PC-9 (cell line): ENCODE measurements at places on chromosomes 3 and 15. TPM values are rescaled to one million over a fixed set of nuclear protein-coding genes. Genes with fewer than 3 reads are reported as not detected.

DNA sequence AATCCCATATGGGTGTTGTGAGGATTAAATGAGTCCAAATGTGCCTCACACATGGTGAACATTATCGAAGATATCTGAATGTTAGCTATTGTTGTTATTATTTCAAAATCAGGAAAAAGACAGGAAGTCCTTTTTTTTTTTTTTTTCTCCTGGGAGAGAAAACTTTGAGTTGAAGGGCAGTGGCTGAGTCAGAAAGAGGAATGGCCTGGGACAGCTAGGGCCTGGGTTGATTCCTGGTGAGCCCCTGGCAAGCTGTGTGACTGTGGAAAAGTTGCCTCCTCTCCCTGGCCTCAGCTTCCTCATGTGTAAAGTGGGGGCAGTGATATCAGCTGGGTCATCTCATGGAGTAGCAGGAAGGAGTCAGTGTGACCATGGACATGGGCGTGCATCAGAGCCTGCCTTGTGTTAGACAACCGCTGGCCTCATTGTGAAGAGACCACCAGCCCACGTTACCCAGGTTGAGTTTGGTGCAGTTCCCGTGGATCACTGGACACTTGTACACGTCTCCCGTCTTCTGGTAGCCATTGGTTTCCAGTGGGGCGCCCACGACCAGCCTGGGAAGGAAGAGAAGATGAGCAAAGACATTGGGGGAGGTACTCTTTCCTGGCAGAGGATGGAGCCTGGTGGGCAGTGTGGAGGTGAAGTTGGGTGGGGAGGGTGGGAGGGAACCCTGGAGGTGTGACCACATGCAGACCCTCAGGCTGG is 63.1 kb downstream of the ITGA11 start:
- H3K27ac ChIP-seq, result no peak overlapping the region
- no peaks in the 10 kb centered on the region for H3K27me3 ChIP-seq
- H3K4me3 ChIP-seq, result no peak overlapping the region
- no peak for DNase-seq
- no peaks in the 10 kb centered on the region for H3K36me3 ChIP-seq

GRCh38 chr3:20478436-20478835 is 292.4 kb upstream of the SGO1 start:
- H3K4me1 ChIP-seq, result no peaks in the 10 kb centered on the region
- H3K36me3 ChIP-seq, result no peaks in the 10 kb centered on the region
- DNase-seq, result no peak

GRCh38 chr15:51363383-51363782 is 21.9 kb downstream of the GLDN start:
- H3K4me1 ChIP-seq, result no peaks in the 10 kb centered on the region
- H3K27ac ChIP-seq, result no peak overlapping the region
- H3K27me3 ChIP-seq, result no peaks in the 10 kb centered on the region
- no peak for DNase-seq
- no peak overlapping the region for H3K4me3 ChIP-seq
- H3K36me3 ChIP-seq, result no peaks in the 10 kb centered on the region

Gene ISLR
- total RNA-seq, result not detected in 2 replicates

DNA sequence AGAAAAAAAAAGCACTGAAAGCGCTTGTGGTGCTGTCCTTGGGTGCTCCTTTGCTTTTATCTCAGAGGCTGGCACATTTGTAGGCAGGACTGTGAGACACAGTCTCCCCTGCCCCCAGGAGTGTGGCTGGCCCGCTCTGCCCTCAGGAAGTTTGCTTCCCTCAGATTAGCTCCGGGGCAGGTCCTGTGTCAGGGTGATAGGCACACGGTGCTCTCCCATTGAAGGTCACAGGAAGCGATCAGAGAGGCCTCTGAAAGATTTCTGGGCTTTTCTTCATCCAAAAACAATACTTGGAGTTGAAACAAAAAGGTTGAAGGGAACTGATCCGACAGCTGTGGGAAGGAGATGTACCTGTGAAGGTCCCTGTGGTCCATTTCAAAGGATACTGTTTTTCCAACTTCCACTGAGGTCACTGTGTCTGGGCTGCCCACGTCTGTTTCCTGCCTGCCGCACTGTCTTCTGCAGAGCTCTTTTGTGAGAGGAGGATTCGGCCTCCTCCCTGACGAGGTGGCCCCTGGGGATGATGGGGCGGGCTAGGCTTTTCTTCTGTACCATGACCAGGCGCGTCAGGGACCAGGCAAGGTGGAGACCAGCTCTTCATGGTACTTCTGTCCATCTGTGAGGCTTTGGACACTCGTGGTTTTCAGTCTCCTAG is 330.5 kb upstream of the CTDSPL start:
- no peak for DNase-seq
- H3K27me3 ChIP-seq, result peaks cover 78% of the 10 kb centered on the region
- H3K4me3 ChIP-seq, result no peak overlapping the region
- H3K36me3 ChIP-seq, result no peaks in the 10 kb centered on the region

Gene NR1D2
- total RNA-seq, result 53.9 and 66.0 TPM in 2 replicates

GRCh38 chr3:36546226-36546625 is 165.9 kb downstream of the STAC start:
- no peak for DNase-seq
- no peak overlapping the region for H3K4me3 ChIP-seq
- H3K27me3 ChIP-seq, result no peaks in the 10 kb centered on the region
- H3K4me1 ChIP-seq, result no peaks in the 10 kb centered on the region
- H3K36me3 ChIP-seq, result no peaks in the 10 kb centered on the region

DNA sequence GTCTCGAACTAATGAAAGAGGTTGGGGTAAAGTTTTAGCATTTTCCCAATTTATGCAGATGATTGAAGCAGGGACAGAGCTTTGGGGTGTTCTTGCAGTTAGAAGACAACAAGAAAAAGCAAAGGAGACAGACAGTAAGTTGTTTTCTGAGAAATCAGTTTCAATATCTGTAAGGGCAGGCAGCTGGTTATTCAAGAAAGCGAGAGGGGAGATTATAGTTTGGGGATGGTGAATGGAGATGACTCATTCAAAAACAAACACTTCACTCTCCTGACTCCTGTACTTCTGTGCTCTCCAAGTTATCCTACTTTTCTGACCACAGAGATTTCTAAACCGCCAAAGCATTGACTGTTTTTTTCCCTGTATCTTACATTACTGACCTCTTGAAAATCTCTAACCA is 352.0 kb downstream of the GAP43 start:
- H3K36me3 ChIP-seq, result no peaks in the 10 kb centered on the region
- no peaks in the 10 kb centered on the region for H3K4me1 ChIP-seq
- H3K27me3 ChIP-seq, result no peaks in the 10 kb centered on the region
- no peak overlapping the region for H3K27ac ChIP-seq

- H3K36me3 ChIP-seq, result no peaks in the 10 kb centered on the region
- peak; percentile 7 for DNase-seq
- peak overlapping the region; percentile 92 for H3K27ac ChIP-seq
- H3K27me3 ChIP-seq, result no peaks in the 10 kb centered on the region
- H3K4me1 ChIP-seq, result peaks cover 39% of the 10 kb centered on the region
Measured at GRCh38 chr15:80060356-80061006, 1.0 kb downstream of the ZFAND6 start.

Gene MED12L
- total RNA-seq, result 3.0 and 4.0 TPM in 2 replicates

Gene IL12A
- 0.28 and 0.40 TPM in 2 replicates for total RNA-seq

Gene NUSAP1
- total RNA-seq, result 185 and 190 TPM in 2 replicates

DNA sequence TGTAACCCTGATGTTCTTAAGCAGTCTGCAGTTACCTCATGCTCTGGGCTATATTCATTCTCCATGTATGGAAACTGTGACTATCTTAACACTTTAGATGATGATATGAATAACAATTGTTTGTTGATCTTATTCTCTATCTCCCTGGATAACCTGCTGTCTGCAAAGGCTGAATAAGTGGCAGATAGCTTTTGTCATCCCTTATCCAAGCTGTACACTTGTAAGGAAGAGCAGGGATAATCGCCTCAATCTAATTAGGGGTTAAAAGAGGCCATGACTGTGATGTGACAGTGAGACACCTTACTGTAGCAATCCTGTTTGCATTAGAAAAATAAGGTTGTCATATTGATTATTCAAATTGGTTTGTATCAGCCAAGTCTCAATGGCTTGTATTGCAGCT is 123.9 kb downstream of the RSRC1 start:
- H3K4me1 ChIP-seq, result no peaks in the 10 kb centered on the region
- no peaks in the 10 kb centered on the region for H3K27me3 ChIP-seq
- no peak overlapping the region for H3K27ac ChIP-seq
- no peak overlapping the region for H3K4me3 ChIP-seq
- H3K36me3 ChIP-seq, result no peaks in the 10 kb centered on the region

GRCh38 chr3:62373215-62373614 is at the start of gene FEZF2:
Gene FEZF2 (minus strand): TSS chr3:62373550. CDS start chr3:62372868, 682 bp downstream.
- DNase-seq, result no peak
- no peaks in the 10 kb centered on the region for H3K36me3 ChIP-seq
- H3K4me3 ChIP-seq, result no peak within 1 kb of the TSS
- peaks cover 14% of the 10 kb centered on the region; the same call in 1 of the 2 replicates for H3K27me3 ChIP-seq

Gene SNURF
- 6.7 and 8.7 TPM in 2 replicates for total RNA-seq

Gene PTX3
- total RNA-seq, result 0.59 and 1.1 TPM in 2 replicates

- no peak overlapping the region for H3K4me3 ChIP-seq
- no peak overlapping the region for H3K27ac ChIP-seq
- no peak for DNase-seq
- H3K36me3 ChIP-seq, result no peaks in the 10 kb centered on the region; the same call in 1 of the 2 replicates
Measured at GRCh38 chr15:90960298-90961091, 5.8 kb downstream of the RCCD1 start.

DNA sequence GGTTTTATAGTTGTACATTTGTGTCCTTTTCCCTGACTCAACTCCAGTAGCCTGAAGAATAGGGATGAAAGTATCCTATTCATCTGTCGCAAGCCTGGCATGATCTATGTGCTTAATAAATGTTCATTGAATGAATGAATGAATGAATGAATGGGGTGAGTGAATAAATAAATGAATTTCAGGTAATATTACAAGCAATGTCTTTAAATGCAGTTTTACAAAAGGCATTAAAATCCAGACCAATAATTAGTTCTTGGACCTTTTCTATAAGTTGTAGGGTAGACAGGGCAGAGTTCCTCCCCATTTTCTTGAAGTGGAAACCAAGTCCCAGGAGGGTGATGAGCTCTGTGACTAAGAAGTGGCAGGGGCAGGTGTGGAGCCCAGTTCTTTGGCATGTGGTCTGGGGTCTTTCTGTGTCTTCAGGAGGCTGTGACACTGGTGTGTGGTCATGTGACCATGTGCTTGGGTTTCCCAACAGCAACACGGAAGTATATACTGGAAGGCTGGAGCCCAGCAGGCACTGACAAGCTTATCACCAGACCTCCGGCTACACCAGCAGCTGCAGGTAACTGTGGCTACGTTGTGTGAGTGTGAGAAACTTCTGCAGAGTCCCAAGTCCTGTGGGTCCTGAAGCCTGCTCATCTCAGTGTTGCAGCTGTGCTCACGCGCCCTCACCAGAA is 18.3 kb downstream of the XYLB start:
- H3K36me3 ChIP-seq, result no peaks in the 10 kb centered on the region
- H3K27ac ChIP-seq, result no peak overlapping the region
- no peaks in the 10 kb centered on the region for H3K27me3 ChIP-seq
- DNase-seq, result no peak
- H3K4me3 ChIP-seq, result no peak overlapping the region

DNA sequence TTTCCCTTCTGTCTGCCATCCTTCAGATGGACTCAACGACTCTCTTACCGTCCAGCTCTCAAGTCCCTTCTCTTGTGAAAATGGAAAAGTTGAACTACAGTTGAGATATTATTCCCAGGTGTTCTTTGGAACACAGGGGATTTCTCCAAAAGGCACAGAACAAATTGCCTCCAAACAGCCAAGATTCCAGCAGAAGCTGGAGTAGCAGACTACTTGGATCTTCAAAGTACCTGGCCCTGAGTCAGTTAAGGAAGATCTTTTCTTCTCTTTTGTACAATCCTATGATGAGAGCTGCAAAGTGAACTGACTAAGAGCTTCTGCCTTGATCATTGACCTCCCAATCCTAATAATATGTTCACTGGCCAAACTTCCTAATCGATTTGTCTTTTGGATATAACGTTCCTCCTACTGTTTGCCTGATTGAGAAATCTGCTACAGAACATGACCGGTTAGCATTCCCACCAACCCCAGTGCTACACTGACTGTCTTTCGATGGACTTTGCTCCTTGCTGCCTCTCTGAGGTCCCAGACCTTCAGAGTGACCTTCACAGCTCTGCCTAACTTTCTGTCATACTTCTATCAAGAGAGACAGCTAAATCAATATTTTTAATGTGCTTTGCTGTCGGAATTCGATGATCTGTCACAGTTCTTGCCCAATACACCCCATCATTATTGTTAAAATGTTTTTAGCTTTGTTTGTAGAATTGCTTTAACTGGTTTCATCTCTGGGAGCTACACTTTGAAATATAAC is 21.9 kb downstream of the PAQR9 start:
- no peaks in the 10 kb centered on the region for H3K4me1 ChIP-seq
- H3K4me3 ChIP-seq, result no peak overlapping the region
- no peak overlapping the region for H3K27ac ChIP-seq
- no peaks in the 10 kb centered on the region for H3K36me3 ChIP-seq

- H3K27me3 ChIP-seq, result no peaks in the 10 kb centered on the region
- H3K27ac ChIP-seq, result no peak overlapping the region
- H3K4me1 ChIP-seq, result no peaks in the 10 kb centered on the region
Measured at GRCh38 chr3:74273091-74273490, 341.4 kb downstream of the CNTN3 start.

DNA sequence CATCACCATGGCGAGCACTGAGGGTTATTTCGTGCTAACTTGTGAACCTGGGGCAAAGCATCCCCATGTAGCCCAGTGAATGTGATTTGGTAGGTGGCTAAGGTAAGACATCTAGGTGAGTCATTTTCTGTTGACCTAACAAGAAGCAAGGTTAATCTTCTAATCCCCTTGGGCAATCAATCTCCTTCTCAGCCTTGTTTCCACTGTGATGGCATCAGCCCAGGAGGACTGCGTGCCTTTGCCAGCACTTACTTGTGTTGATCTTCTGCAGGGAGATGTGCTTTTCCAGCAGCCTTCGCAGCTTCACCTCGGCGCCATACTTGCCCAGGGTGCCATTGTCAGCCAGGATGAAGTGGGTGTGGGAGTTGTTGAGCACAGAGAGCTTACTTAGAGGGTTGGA is 35.7 kb downstream of the TRPM1 start:
- no peaks in the 10 kb centered on the region for H3K4me1 ChIP-seq
- peaks cover 19% of the 10 kb centered on the region; the same call in 1 of the 2 replicates for H3K27me3 ChIP-seq
- no peak overlapping the region for H3K27ac ChIP-seq
- no peak overlapping the region for H3K4me3 ChIP-seq
- DNase-seq, result peak; percentile 52
- H3K36me3 ChIP-seq, result no peaks in the 10 kb centered on the region

GRCh38 chr3:14452740-14453710 is 50.6 kb downstream of the SLC6A6 start:
- H3K4me1 ChIP-seq, result peaks cover 29% of the 10 kb centered on the region
- H3K27ac ChIP-seq, result peak overlapping the region; percentile 72
- peak; percentile 71 for DNase-seq
- H3K4me3 ChIP-seq, result no peak overlapping the region
- no peaks in the 10 kb centered on the region for H3K27me3 ChIP-seq

DNA sequence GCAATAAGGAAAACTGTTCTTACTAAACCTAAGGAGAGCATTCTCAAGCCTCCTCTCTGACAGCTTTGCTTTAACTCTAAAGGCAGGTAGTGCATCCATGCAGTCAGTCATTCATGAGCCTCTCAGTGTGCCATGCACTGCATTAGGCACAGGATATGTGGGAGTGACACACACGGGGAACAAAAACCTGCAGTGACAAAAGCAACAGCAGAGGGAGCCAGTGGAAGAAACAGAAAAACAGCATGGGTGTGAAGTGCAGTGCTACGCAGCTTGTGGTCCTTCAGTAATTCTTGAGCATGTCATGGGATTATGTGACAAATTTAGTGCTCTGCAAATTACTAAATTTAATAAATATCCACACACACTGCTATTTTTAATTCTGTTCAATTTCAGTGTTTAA is 230.7 kb downstream of the BBX start:
- no peak overlapping the region for H3K27ac ChIP-seq
- no peaks in the 10 kb centered on the region for H3K4me1 ChIP-seq
- H3K36me3 ChIP-seq, result peaks cover 6% of the 10 kb centered on the region; the same call in 1 of the 2 replicates
- no peaks in the 10 kb centered on the region for H3K27me3 ChIP-seq

Gene AQR
- total RNA-seq, result 24.1 and 33.6 TPM in 2 replicates

GRCh38 chr15:49247556-49248110 is 77.6 kb downstream of the GALK2 start:
- H3K36me3 ChIP-seq, result no peaks in the 10 kb centered on the region
- H3K4me1 ChIP-seq, result no peaks in the 10 kb centered on the region
- DNase-seq, result no peak
- no peak overlapping the region for H3K27ac ChIP-seq
- no peak overlapping the region for H3K4me3 ChIP-seq

Gene CFAP100
- not detected in 2 replicates for total RNA-seq
